ENCODE measurements at places on chromosomes 5 and 9.

DNA sequence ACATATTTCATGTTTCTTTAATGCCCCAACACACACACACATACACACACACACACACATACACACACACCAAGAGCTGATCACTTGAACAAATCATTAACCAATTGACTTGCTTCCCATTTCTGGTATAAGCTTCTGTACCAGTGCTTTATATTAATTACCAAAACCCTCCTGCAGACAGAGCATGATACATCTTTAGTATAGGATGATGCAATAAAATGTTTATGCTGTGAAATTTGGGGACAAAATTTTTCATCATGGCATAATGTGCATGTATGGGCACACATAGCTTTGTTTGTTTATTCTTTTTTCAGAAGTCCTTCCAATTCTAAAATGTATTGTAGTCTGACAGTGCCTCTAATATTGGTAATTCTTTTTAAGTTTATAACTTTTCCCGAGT, 34.5 kb downstream of the SLC1A3 start:
- no peak for DNase-seq

GRCh38 chr5:60960591-60960990, 15.6 kb downstream of the NDUFAF2 start:
- no peak for DNase-seq

GRCh38 chr5:81506378-81506777, 112.4 kb upstream of the ACOT12 start:
- DNase-seq, result no peak

DNA sequence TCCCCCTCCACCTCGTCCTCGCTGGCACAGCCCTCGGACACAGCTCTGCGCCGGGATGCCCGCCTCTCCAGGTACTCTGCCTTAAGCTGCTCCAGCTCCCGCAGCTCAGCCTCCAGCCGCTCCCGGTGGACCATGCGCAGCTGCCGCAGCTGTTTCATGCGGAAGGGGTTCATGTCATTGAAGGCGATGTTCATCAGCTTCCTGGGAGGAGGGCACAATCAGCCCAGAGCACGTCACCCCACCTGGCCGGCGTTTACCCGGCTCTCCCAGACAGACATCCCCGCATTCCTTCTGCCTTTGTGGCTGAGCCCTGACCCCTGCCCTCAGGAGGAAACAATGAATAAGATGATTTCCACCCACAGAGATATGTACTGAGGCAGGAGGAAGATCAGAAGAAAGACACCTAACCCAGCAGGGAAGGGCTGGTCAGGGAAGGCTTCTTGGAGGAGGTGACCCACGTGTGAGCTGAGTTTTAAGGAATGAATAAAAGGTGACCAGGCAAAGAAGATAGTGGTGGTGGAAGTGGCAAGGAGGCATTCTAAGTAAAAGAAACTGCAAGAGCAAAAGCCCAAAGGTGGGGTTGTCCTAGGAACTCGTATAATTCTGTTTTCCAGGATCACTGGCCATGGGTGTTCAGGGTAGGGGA, 7.1 kb upstream of the CORO2A start:
- DNase-seq, result no peak

DNA sequence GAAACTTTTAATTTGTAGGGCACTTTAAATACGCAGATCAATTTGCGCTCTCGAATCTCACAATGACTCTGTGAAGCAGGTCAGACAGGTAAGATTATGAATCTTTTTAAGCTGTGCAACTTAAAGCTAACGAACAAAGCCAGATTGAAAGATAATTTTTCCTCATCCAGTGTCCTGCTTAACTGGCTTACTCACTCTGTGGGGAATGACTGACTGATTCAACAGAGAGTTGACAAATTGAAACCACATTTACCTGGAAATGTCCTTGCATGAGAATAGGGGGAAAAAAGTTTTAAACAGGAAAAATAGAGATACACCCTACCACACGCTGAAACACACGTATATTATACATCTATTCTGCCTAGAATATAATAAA, 187.9 kb downstream of the MAN2A1 start:
- DNase-seq, result peak; percentile 21

DNA sequence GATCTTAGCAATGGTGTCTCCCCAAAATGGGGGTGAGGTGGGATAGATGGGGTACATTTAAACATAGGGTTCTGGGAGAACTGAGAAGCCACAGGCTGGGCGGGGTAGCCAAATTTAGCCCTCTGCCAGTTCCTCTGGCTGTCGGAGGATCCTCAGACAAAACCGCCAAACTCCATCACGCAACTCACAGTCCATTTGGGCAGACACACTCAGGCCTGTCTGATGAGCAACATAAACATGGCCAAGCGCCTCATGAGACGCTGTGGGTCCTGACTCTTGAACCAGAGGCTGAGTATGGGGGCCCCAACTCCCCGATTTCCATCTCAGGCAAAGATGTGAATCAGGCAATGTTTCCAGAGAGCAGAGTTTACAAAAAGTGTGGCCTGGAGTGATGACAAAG, 162.3 kb downstream of the FGF18 start:
- DNase-seq, result no peak

GRCh38 chr5:40681363-40682153, 1.8 kb downstream of the PTGER4 start:
- no peak for DNase-seq

DNA sequence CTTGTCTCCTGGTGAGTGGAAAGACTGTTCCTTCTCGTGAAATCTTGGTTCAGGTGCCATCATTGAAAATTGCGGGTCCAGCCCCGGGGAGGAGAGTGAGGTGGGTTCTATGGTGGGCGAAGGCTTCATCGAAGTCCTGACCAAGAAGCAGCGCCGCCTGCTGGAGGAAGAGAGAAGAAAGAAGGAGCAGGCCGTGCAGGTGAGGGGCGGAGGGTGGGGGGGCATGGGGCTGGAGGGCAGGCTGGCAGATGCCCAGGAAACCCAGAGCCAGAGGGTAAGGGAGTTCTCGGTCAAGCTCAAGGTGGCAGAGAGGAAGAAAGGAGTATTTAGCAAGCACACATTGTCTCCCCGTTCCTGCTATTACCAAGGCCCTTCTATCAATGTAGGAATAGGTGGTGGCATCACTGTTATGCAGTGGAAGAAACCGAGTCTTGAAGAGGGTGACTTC, 24.3 kb upstream of the POMT1 start:
- DNase-seq, result no peak

GRCh38 chr9:82129708-82130107, 141.1 kb downstream of the SPATA31D1 start:
- no peak for DNase-seq

DNA sequence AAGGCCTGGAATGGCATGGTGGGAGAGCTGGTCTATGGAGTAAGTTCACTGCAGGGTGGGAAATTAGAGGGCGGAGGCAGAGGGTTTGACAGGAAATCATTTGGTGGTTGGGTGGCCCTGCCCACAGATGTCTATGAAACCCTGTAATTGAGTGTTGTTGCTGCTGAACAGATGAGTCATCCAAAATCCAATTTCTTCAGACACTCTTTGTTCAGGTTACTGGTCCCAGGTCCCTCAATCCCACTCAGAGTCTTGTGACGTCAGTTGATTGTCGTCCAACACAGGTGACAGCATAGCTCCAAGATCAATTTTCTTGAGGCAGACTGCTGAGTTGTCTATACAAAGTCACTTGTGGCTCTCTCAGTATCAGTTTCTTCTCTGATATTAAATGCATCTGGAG, 208.6 kb downstream of the GRIA1 start:
- DNase-seq, result no peak

DNA sequence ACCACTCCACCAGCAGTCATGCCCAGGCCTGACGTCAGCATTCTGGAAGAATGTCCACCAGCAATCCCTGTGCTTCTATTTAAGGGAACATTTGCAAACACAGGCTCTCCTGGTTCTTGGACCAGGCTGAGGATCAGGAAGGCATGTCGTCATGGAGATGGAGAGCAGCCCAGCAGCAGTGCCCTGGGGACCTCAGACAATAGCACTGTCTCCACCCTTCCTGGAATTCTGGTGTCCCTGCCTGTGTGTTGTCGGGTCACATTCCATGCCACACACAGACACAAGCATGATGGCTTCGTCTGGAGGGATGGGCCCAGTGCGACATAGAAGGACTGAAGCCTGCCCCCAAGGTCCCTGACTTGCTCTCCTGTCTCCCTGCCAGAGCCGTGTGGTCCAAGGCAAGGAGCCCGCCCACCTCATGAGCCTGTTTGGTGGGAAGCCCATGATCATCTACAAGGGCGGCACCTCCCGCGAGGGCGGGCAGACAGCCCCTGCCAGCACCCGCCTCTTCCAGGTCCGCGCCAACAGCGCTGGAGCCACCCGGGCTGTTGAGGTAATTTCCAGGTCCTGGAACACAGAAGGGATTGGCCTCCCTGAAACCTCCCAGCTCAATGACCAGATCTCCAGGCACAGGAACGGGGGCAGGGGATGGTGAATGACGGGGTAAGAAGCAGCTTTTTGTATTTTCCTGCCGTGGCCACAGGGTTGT, 43.8 kb downstream of the STOM start:
- no peak for DNase-seq

- no peak for DNase-seq
These were observed 351.5 kb downstream of the MED10 start for GRCh38 chr5:6026766-6027406.

- DNase-seq, result no peak
These were observed 203.7 kb upstream of the NREP start for GRCh38 chr5:111960476-111961215.

DNA sequence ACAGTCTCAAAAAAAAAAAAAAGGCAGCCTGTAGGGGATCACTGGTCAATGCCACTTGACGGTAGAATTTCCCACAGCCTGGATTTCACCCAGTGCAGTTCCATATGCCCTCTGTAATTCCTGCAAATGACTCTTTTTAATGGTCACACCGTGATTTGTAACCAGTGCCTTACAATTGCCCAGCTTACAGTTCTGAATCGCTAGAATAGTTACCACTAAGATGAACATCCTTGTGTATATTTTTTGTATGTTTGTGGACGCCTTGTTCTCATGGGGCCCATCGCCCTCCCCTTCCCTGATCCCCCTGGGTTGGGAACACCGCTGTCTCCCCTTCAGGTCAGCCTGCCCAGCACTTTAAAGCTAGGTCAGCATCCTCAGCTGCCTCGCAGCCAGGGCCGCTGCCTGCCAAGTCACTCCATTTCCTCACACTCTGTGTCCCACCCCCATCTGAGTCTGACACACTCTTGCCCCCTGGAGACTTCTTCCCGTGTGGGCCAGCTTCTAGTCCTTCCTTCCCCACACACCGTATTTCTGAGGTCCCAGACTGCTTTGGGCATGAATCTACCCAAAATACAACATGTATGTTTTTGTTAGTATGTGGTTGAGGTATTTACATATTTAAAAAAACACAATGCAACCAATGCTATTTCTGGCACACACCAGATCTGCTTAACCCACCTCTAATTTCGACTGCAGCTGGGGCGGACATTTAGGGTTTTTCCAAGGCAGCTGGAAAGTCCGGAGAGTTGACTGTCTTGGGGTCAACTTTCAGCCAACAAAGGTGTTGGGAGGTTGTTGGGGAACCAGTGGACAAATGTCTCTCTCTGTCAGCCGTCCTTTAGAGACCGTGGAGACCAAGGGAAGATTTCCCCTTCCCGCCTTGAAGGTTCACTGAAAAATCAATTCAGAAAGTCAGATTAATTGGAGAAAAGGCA, 120.5 kb upstream of the NEK6 start:
- no peak for DNase-seq

- DNase-seq, result no peak
These were observed 241.7 kb upstream of the NR4A3 start for GRCh38 chr9:99579964-99580363.

DNA sequence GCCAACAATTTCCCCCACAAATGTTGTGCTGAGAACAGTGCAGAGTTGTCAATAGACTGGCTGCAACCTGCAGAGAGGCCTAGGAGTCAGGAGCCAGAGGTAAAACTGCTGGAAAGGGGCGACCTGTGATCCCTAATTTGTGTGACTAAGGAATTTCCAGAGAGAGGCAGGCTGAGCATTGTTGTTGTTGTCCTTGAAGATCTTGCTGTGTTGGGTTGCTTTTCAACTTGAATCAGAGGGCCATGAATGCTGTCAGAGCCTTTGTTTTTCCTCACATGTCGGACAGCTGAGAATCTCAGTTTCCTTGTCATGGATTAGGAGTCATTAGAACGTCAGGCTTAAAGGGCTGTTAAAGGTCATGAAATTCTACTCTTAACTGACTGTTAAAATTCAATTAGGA, 134.6 kb upstream of the ASTN2 start:
- DNase-seq, result no peak

DNA sequence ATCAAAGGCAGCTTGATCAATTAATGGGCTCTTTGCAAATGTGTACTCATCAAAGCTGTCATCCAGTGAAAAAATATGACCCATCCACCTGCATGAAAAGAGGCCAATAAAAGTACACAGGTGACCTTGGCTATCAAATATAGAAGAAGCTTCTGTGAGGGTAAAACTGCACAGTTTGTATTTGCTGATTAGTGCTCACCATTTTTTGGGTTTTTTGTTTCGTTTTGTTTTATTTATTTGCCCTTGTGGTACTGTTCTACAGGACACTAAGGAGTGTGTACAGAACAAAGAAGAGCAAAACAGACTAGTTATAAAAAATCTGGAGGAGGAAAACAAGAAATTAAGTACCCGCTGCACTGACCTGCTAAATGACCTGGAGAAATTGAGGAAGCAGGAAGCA, 101.3 kb downstream of the CNTLN start:
- no peak for DNase-seq

DNA sequence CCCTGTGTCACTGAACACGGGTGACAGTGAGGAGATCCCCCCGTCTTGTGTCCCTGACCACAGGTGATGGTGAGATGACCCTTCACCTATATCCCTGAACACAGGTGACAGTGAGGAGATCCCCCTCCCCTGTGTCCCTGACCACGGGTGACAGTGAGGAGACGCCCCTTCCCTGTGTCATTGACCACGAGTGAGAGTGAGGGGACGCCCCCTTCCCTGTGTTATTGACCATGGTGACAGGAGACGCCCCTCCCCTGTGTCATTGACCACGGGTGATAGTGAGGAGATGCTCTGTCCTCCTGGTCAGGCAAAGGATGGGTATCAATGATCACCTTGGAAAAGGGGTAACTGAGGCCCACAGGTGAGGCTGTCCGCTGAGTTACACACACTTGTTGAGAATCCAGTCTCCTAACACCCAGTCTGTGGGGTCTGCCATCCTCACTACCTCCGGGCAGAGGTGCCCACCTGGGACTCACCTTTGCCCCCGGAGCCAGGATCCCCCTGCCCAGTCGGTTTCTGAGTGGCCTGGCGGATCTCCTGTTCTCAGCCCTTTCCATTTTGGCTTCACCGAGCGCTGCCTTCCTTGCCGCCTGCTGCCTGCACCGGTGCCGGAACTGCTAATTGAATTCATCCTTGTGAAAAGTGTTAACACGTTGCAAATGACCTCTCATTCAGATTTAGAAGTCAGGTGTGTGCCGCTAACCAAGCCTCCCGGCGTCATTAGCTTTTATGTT, 68.2 kb upstream of the BARHL1 start:
- no peak for DNase-seq

GRCh38 chr5:54362434-54362833, 52.1 kb upstream of the ARL15 start:
- no peak for DNase-seq

GRCh38 chr5:170757182-170757601, 26.3 kb upstream of the GABRP start:
- no peak for DNase-seq

Data from RCC 7860 (cell line).